ENCODE measurements at places on chromosomes 7 and 10.

- DNase-seq: no peak
These were observed 379.0 kb upstream of the CNTNAP2 start for GRCh38 chr7:145737617-145738016.

- no peak for DNase-seq
These were observed 87.7 kb downstream of the TES start for GRCh38 chr7:116298055-116298454.

- DNase-seq: no peak
These were observed 14.5 kb upstream of the ZNF273 start for GRCh38 chr7:64888561-64888900.

DNA sequence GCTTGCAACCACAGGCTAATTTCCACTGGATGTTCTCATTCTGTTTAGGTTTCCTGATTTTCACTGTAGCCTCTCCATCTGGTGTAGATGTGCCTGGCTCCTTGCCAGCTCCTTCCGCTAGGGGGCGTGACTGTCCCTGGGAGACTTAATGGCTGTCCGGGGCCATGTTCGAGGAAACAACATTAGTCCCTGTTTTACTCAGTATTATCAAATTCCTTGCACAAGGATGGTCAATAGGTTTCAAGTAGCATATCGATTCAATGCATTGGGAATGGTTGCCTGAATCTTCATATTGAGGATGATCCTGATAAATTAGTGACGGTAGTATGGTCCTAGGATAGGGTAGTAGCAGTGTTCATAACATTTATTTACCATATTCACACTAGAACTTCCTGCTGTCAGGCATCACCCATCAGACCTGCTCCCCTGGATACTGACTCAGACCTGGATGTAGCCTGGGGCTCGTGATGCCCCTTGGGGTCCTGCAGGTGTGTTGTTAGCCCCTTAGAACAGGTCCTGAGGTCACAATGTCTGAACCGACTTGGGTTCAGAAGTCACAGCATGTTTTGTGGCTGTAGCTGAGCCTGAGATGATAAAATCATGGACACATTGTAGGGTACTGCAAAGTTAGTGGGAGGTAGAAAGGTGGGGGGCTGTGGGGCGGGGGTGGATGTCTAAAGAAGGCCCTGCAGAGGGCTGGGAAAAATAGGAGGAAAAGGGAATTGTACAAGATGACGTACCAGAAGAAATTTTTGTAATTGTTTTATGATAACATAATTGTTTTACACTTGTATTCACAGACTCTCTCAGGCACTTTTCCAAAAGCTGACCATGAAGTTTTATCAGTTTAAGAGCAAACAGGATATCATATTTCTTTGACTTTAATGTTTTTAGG, 8.9 kb upstream of the EXOC6 start:
- DNase-seq: peak; percentile 67

DNA sequence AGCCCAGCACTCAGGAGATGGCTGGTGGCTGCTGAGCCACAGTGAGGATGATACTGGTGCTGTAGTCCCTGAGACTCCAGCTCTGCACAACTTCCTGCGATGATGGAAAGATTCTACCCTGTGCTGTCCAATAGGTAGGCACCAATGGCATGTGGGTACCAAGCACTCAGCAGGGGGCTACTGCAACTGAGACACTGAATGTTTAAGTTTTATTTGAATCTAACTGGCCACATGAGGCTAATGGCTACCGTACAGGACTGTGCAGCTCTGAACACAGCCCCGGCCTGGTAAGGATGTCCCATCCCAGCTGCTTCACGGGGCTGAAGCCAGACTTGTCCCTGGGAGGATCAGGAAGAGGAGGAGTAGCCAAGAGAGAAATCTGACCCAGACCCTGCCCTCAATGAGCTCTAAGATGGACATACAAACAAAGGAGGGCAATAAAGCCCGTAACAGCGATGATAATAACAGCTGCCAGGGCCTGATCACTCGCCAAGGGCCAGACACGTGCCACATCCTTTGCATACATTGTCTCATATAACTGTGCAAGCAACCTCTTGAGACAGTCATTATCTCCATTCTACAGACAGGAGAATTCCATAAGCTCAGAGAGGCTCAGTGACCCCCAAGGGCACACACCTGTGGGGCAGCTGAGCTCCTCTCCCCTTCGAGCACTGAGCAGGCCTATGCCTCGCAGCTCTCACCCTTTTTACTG, 3.8 kb downstream of the GPRIN2 start:
- peak; percentile 61 for DNase-seq

- no peak for DNase-seq
These were observed 39.9 kb downstream of the AVL9 start for GRCh38 chr7:32535162-32535702.

DNA sequence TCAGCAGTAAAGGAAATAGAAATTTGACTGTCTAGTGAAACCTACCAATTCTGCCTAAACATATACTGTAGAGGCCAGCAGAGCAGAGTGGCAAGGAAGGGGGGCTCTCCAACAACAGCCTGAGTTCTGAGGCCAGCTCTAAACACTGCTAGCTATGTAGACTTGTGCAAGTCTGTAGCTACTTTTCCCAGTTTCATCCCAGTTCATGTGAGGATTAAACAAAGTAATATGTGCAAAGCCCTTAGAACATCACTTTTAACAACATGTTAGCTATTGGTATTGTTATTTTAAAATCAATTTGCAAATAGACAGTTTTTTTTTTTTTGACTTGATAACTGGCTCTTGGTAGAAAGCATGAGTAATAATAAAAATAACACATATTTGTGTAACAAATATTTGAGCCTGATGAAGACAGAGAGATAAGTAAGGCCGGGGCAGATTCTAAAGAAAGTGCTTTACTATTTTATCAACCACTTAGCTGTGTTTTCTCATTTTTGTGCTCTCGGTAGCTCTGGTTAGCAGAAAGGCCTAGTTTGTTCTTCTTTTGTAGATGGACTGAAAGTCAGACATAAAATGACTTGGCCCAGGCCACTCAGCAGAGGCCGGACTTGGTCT, 9.3 kb downstream of the CHST12 start:
- DNase-seq: no peak

DNA sequence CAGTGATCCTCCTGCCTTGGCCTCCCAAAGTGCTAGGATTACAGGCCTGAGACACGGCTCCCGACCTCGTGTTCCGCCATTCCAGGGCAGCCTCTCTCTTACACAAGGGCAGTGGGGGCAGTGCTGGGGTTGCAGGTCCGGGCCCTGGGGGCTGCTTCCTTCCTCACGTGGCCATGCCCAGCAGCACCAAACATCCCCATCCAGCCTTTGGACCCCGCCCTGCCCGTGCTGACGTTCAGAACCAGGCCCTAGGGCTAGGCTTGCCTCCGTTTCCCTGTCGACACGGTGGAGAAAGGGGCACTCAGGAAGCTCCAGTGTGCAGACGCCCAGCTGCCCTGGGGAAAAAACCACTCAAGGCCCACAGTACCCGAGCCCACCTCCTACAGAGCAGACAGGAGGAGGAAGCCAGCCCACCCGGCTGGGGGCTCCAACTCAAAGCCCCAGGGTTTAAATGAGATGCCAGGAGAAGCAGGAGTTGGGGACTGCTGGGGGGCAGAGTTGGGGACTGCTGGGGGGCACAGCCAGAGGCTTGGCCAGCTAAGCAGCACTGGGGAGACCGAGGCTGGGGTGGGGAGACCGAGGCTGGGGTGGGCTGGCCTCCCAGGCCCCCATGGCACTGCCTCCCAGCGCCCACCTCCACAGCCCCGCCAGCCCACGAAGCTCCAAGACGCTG, 35.9 kb downstream of the ADAP1 start:
- peak; percentile 51 for DNase-seq

- DNase-seq: no peak
These were observed 1.7 kb upstream of the MCU start for GRCh38 chr10:72690071-72690755.

DNA sequence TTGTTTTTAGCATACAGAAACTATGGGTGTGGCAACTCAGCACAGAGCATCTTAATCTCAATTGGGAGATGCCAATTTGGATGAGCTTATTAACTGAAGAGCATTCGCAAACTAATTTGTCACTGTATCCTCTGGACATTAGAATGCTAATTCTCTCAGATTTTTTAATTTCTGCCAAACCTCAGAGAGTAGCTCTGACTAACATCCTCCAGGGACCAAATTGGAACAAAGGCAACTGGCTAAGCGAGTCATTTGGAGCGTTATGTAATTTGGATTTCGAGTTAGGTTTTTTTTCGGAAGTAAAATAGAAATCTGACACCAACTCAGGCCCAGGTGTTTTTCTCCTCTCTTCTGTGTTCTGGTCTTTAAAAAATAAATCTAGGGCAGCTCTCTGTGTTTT, 201.9 kb downstream of the BMPER start:
- DNase-seq: no peak

- no peak for DNase-seq
These were observed 375.1 kb downstream of the PHTF2 start for GRCh38 chr7:78173666-78174065.

DNA sequence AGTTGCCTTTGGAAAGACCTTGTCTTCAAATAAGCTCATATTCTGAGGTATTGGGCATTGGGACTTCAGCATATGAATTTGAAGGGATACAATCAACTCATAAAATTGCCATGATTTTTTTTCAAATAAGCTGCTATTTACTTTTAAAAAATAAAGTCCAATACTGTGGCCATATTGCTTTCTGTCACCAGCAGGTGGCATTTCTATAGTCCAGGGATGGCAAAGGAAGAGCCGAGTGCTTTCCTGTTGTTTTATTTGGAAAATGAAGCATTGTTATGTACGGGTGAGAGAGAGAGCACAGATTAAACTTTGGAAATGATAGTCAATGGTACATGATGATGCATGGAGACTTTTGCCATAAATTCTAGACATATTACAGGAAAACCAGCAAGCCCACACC, 104.1 kb upstream of the DPP6 start:
- no peak for DNase-seq

- no peak for DNase-seq
These were observed 19.0 kb downstream of the COL28A1 start for GRCh38 chr7:7516662-7517061.

DNA sequence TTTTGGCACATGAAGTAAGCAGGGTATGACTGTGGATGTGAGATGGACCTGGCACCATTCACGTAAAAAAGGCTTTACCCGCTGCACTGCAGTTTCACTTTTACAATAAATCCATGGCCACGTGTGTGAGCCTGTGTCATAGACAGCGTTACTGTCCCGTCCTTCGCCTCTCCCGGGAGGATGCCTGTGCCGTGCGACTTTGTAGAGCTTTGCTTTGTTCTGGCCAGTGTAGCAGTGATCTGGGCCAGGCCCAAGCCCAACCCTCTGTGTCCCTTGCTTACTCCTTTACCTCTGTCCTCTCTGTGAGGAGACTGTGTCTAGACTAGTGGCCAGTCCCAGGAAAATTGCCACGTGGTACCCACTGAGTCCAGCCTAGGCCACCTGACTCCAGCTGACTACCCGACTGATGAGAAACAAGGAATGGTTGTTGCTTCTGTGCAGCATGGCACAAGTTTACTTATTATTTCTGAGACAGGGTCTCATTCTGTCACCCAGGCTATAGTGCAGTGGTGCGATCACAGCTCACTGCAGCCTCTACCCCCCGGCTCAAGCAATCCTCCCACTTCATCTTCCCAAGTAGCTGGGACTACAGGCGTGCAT, 48.1 kb downstream of the JAKMIP3 start:
- DNase-seq: peak; percentile 16

- DNase-seq: no peak
These were observed 3.8 kb downstream of the KMT2E start for GRCh38 chr7:105017657-105018365.

- no peak for DNase-seq
These were observed 11.6 kb downstream of the HBP1 start for GRCh38 chr7:107180378-107180777.

Data from natural killer cell treated with Interleukin-12 subunit alpha and Interleukin-12 subunit beta and Interleukin-15 and Interleukin-18, amount 100 ng/mL, for 72 hours (primary cell).